ENCODE measurements at places on chromosomes 5 and 9.

- no peak for DNase-seq
Observed at GRCh38 chr9:34157898-34158297, 20.9 kb upstream of the UBAP1 start.

GRCh38 chr9:130751631-130752355, 58.2 kb downstream of the EXOSC2 start:
- no peak for DNase-seq

DNA sequence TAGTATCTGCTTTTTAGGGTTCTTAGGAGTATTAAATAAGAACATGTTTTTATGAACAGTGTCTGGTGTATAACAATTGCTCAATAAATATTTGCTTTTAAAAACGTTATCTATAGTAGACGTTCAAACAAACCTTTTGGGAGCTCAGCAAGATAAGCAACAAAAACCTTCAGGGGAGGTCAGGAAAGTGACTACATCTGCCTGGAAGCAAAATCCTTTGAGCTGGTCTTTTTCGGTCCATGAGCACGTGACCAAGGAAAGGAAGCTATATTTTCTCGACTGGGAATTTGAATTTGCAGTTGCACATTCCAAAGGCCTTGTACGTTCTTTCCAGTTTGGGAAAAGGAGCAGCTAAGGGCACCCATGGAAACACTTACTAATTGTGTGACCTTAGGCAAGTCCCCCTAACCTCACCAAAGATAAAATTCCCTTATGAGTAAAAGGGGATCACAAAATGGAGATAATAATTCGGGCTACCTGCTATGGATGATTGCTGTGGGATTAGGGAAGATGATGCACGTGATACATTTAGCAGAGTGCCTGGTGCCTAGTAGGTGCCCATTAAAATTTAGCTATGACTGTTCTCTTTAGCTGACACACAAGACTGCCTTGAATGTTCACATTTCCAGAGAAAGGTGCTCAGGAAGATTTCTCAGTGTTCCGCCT, 45.4 kb downstream of the PTTG1 start:
- DNase-seq, result no peak

- no peak for DNase-seq
Observed at GRCh38 chr9:134413112-134413715, 87.0 kb downstream of the RXRA start.

DNA sequence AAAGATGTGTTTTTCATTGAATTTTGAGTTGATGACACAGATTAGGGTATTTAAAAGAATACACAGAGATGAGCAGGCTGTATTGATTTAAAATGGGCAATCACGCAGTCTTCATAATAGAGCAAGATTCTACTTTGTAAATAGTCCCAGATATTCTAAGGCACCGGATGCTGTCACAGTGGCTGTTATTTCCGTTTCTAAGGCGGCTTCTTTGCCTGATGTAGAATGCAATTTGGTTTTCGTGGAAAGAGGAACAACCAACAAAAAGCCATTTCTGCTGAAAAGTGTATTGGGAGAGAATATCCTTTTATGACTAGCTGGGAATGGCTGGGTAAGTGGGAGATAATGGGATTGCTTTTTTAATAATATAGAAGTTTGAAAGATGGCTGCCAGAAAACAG, 17.5 kb downstream of the PRKACG start:
- no peak for DNase-seq

GRCh38 chr9:124779368-124780059, 2.6 kb downstream of the OLFML2A start:
- DNase-seq, result no peak

DNA sequence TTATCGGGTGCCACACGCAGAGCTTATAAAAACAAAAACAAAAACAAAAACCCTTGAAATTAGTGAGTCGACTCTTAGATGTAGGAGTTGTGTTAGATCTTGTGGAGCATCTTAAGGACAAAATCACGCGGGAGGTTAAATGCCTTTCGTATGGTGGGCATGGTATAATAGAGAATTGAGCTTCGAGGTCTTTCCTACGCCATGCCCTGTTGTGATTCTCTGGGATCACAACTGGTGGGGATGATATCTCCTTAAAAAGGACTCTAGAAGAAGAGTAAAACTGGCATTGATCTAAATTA, 773 bp upstream of the ELL2 start:
- DNase-seq, result no peak

GRCh38 chr5:139820130-139820529, 24.5 kb downstream of the PSD2 start:
- no peak for DNase-seq

- DNase-seq, result no peak
Observed at GRCh38 chr5:147639321-147639720, 129.5 kb upstream of the DPYSL3 start.

GRCh38 chr9:127211983-127212382, 52.6 kb upstream of the GARNL3 start:
- DNase-seq, result no peak

- DNase-seq, result no peak
Observed at GRCh38 chr9:131306397-131307004, 17.0 kb downstream of the PLPP7 start.

DNA sequence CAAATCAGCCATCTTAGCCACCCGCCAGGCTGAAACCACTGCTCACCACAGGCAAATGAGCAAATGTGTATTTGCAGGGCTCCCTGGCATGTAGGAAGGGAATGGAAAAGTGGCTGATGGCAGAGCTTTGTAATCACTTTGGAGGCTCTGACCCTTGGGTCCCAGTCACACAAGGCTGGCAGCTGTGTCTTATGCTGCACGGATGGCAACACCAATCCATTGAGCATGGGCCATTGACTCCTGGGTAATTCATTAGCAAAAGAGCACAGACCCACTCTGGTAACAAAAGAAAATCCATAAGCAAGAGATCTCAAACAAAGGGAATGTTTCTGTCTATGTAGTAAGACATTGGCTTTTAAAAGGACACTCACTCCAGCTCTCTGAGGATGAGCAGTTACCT, 57.6 kb downstream of the SPOCK1 start:
- no peak for DNase-seq

DNA sequence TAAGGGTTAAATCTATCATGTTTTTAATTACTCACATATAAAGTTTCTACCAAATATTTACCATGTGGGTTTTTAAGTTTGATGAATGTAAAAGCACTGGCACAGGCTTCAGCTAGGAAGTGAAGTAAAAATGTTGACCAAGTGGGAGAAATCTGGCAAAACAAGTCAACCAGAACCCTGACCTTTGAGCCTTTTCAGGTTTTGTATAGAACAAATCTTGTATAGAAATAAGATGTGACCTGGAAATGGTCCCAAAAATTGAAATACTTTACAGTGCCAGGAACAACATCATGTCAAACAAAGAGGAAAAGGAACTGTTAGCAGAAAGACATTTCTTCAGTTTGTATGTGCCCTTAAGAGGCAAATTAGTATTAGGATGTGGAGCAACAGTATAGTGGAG, 137.6 kb downstream of the CCDC192 start:
- DNase-seq, result no peak

DNA sequence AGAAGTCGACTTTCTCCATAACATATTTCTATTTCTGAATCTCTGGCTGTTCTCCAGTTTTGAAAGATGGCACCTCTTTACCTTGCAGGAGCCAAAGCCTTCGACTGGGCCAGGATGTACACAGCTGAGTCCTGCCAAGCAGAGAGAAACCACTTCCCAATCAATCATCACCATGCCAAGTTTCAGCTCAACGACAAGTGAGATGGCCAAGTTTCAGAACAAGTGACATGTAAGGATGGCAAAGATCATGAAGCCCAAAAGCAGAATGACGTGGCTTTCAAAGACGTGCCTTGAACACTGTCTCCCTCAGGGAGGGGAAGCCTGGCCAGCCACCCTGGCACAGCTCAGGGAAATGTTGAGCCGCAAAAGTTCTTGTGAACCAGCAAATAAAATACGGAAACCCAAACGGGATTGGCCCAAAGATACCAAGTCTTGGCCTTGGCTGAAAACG, 17.7 kb downstream of the STK10 start:
- no peak for DNase-seq

GRCh38 chr5:62690421-62690820, 111.8 kb downstream of the LRRC70 start:
- no peak for DNase-seq
